ENCODE measurements at places on chromosomes 7 and 10.

- DNase-seq = peak; percentile 52
Measured at GRCh38 chr10:43689618-43689954, 40.9 kb upstream of the ZNF32 start.

DNA sequence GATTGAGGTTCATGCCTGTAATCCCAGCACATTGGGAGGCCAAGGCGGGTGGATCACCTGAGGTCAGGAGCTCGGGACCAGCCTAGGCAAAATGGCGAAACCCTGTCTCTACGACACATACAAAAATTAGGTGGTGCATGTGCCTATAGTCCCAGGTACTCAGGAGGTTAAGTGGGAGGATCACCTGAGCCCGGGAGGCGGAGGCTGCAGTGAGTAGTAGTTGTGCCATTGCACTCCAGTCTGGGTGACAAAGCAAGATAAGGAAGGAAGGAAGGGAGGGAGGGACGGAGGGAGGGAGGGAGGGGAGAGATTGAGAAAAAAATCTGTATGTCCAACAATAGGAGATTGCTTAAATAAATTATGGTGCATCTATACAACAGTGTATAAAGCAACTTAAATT is 13.2 kb downstream of the TLL2 start:
- no peak for DNase-seq

- peak; percentile 66 for DNase-seq
Measured at GRCh38 chr10:15462253-15462897, 91.3 kb upstream of the FAM171A1 start.

DNA sequence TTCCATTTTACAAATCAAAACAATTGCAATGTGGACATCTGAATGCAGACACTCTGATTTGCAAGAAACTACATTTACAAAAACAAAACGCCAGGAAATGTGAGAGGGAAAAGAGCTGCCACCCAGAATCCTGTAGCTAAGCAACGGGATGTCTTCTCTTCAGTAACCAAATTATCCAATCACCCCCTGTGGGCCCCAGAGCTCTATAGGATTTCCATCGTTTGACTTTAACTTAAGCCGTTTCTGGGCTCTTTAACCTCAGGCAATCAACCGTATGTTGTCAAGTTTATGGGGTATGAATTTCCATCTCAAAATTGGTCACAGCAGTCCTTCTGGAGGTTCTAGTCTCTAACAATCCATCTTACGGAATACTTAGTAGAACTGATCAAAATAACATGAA is 240.5 kb downstream of the ETV1 start:
- DNase-seq = no peak

- DNase-seq = no peak
Measured at GRCh38 chr7:146115851-146116520, 615 bp upstream of the CNTNAP2 start.

DNA sequence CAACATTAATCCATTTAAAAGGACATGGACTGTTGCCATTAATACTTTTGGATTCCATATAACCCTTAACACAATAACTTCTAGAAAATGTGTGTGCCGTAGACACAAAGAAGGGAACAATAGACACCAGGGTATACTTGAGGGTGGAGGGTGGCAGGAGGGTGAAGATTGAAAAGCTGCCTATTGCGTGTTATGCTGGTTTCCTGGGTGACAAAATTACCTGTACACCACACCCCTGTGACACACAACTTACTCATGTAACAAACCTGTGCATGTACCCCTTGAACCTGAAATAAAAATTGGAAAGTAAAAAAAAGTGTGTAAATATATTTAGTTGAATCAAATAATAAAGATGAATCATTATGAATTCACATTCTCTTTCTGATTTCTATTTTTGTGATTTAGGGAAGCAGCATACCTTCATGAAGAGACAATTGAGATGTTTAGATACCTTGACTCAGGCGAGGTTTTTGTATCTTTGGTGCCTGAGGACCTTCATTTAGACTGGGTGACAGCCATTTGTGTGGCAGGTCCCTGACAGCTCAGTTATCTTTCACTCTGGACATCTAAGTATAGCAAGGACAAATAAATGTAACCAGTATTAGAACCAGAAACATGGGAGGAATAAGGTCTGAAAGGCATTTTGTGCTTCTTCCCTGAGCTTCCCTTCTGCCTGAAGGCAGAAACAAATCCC is 28.7 kb downstream of the GIMAP8 start:
- no peak for DNase-seq

- no peak for DNase-seq
Measured at GRCh38 chr7:120684463-120684862, 173.5 kb downstream of the TSPAN12 start.

- DNase-seq = no peak
Measured at GRCh38 chr10:121134711-121135110, 283.5 kb downstream of the WDR11 start.
